ENCODE measurements at places on chromosomes 13 and 19. TPM values are rescaled to one million over a fixed set of nuclear protein-coding genes. Genes with fewer than 3 reads are reported as not detected.

DNA sequence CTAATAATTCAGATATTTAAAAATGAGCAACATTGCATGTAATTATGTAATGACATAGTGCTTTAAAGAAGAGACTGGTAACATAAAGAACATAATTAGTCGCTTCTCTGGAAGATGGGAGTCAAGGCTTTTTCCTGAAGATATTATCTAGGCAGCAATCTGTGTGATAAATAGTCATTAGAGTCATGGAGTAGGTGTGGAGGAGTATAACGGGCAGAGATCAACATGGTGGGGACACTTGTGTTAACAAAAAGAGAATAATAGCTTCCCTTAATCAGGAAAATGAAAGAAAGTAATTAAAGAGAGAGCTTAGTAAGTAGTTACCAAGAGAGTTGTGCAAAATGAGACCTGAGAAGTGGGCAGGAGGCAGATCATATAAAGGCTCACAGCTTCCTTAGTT is 1417.1 kb upstream of the ATXN8OS start:
- no peaks in the 10 kb centered on the region for H3K27me3 ChIP-seq
- H3K4me1 ChIP-seq, result no peaks in the 10 kb centered on the region
- H3K36me3 ChIP-seq, result no peaks in the 10 kb centered on the region
- H3K27ac ChIP-seq, result no peak overlapping the region
- no peak overlapping the region for H3K4me3 ChIP-seq
- DNase-seq, result no peak

GRCh38 chr19:53879140-53880081 is 2.6 kb upstream of the PRKCG start:
- peaks cover 32% of the 10 kb centered on the region for H3K27me3 ChIP-seq
- no peak for DNase-seq
- H3K4me1 ChIP-seq, result peaks cover 15% of the 10 kb centered on the region
- H3K36me3 ChIP-seq, result peaks cover 1% of the 10 kb centered on the region
- peak overlapping the region; percentile 43 for H3K4me3 ChIP-seq

- H3K27me3 ChIP-seq, result no peaks in the 10 kb centered on the region
- no peaks in the 10 kb centered on the region for H3K36me3 ChIP-seq
- no peak overlapping the region for H3K4me3 ChIP-seq
- no peak for DNase-seq
- H3K27ac ChIP-seq, result no peak overlapping the region
These were observed 79.5 kb upstream of the SERP2 start for GRCh38 chr13:44293908-44294735.

- DNase-seq, result no peak
- H3K4me1 ChIP-seq, result no peaks in the 10 kb centered on the region
- no peaks in the 10 kb centered on the region for H3K36me3 ChIP-seq
- H3K27ac ChIP-seq, result no peak overlapping the region
- H3K4me3 ChIP-seq, result no peak overlapping the region
These were observed 155.5 kb upstream of the VSTM2B start for GRCh38 chr19:29370276-29370675.

- no peak overlapping the region for H3K27ac ChIP-seq
- no peaks in the 10 kb centered on the region for H3K4me1 ChIP-seq
- H3K36me3 ChIP-seq, result no peaks in the 10 kb centered on the region
- no peaks in the 10 kb centered on the region for H3K27me3 ChIP-seq
- no peak overlapping the region for H3K4me3 ChIP-seq
- no peak for DNase-seq
These were observed 812.7 kb upstream of the MIR17HG start for GRCh38 chr13:90534617-90535370.

GRCh38 chr13:112072534-112073244 is 5.7 kb downstream of the SOX1 start:
- no peak for DNase-seq
- no peak overlapping the region for H3K4me3 ChIP-seq
- no peaks in the 10 kb centered on the region for H3K36me3 ChIP-seq
- no peak overlapping the region for H3K27ac ChIP-seq

- no peak for DNase-seq
- no peak overlapping the region for H3K27ac ChIP-seq
These were observed 22.8 kb upstream of the CCNE1 start for GRCh38 chr19:29789007-29789406.

DNA sequence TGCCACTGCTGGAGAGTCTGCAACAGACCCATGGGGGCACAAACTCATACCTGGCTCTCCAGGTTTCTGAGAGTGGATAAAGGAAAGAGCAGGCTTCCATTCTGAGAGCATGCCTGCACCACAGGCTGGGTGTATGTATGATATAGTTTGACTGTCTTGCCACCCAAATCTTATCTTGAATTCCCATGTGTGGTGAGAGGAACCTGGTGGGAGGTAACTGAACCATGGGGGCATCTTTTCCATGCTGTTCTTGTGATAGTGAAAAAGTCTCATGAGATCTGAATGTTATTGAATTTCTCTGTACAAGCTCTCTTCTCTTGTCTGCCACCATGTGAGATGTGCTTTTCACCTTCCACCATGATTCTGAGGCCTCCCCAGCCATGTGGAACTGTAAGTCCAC is 50.2 kb downstream of the ERICH6B start:
- H3K36me3 ChIP-seq, result no peaks in the 10 kb centered on the region
- peaks cover 5% of the 10 kb centered on the region for H3K27me3 ChIP-seq
- DNase-seq, result no peak
- no peak overlapping the region for H3K27ac ChIP-seq
- no peaks in the 10 kb centered on the region for H3K4me1 ChIP-seq
- H3K4me3 ChIP-seq, result no peak overlapping the region

- no peak overlapping the region for H3K4me3 ChIP-seq
- no peak for DNase-seq
- H3K27me3 ChIP-seq, result no peaks in the 10 kb centered on the region
- H3K36me3 ChIP-seq, result no peaks in the 10 kb centered on the region
These were observed 3.3 kb downstream of the RNASEH2B start for GRCh38 chr13:50912851-50913250.

- DNase-seq, result no peak
- no peak overlapping the region for H3K27ac ChIP-seq
- H3K4me1 ChIP-seq, result no peaks in the 10 kb centered on the region
- no peak overlapping the region for H3K4me3 ChIP-seq
These were observed 271.1 kb upstream of the MAB21L1 start for GRCh38 chr13:35747594-35747993.

GRCh38 chr19:18712981-18713380 is 29.5 kb downstream of the CRTC1 start:
- H3K27me3 ChIP-seq, result no peaks in the 10 kb centered on the region
- no peak overlapping the region for H3K4me3 ChIP-seq
- no peaks in the 10 kb centered on the region for H3K4me1 ChIP-seq
- no peaks in the 10 kb centered on the region for H3K36me3 ChIP-seq
- H3K27ac ChIP-seq, result no peak overlapping the region
- no peak for DNase-seq

DNA sequence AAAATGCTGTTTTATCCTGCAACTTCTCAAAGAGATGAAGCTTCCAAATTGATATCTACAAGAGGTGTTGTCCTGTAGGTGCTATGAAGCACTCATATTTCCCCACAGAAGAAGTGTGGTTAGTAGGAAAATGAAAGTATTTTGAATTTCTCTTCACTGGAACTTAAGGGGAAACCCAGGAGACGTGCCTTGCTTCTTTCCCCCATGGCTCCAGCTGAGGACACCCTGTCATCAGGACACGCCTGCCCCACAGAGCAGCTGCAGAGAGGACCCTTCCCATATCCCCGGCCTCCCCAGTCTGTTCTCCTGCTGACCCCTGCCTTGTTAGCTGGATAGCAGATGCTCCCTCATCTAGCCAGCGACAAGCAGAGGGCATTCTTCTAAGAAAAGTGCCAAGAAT is 371.3 kb downstream of the COG6 start:
- H3K36me3 ChIP-seq, result no peaks in the 10 kb centered on the region
- DNase-seq, result no peak
- no peak overlapping the region for H3K4me3 ChIP-seq
- no peaks in the 10 kb centered on the region for H3K27me3 ChIP-seq

GRCh38 chr13:97141564-97142005 is 80.5 kb upstream of the MBNL2 start:
- peaks cover 10% of the 10 kb centered on the region for H3K4me1 ChIP-seq
- H3K27ac ChIP-seq, result no peak overlapping the region
- peak; percentile 25 for DNase-seq
- H3K4me3 ChIP-seq, result no peak overlapping the region
- H3K27me3 ChIP-seq, result no peaks in the 10 kb centered on the region

GRCh38 chr13:32639502-32640105 is 53.4 kb downstream of the PDS5B start:
- H3K27ac ChIP-seq, result no peak overlapping the region
- H3K4me1 ChIP-seq, result no peaks in the 10 kb centered on the region
- DNase-seq, result peak; percentile 17
- no peak overlapping the region for H3K4me3 ChIP-seq

- H3K27me3 ChIP-seq, result peaks cover 5% of the 10 kb centered on the region
- DNase-seq, result no peak
- H3K4me1 ChIP-seq, result no peaks in the 10 kb centered on the region
- H3K4me3 ChIP-seq, result no peak overlapping the region
- no peaks in the 10 kb centered on the region for H3K36me3 ChIP-seq
These were observed 163.7 kb upstream of the KL start for GRCh38 chr13:32852526-32852925.

- H3K36me3 ChIP-seq, result no peaks in the 10 kb centered on the region
- peak overlapping the region; percentile 95 for H3K27ac ChIP-seq
- H3K4me1 ChIP-seq, result peaks cover 52% of the 10 kb centered on the region
- H3K4me3 ChIP-seq, result no peak overlapping the region
- no peak for DNase-seq
- H3K27me3 ChIP-seq, result no peaks in the 10 kb centered on the region
These were observed 10.0 kb upstream of the ATP12A start for GRCh38 chr13:24670174-24670573.

- H3K36me3 ChIP-seq, result no peaks in the 10 kb centered on the region
- DNase-seq, result no peak
- H3K4me1 ChIP-seq, result no peaks in the 10 kb centered on the region
- no peak overlapping the region for H3K4me3 ChIP-seq
These were observed 209.6 kb downstream of the KLF12 start for GRCh38 chr13:73924607-73925006.

DNA sequence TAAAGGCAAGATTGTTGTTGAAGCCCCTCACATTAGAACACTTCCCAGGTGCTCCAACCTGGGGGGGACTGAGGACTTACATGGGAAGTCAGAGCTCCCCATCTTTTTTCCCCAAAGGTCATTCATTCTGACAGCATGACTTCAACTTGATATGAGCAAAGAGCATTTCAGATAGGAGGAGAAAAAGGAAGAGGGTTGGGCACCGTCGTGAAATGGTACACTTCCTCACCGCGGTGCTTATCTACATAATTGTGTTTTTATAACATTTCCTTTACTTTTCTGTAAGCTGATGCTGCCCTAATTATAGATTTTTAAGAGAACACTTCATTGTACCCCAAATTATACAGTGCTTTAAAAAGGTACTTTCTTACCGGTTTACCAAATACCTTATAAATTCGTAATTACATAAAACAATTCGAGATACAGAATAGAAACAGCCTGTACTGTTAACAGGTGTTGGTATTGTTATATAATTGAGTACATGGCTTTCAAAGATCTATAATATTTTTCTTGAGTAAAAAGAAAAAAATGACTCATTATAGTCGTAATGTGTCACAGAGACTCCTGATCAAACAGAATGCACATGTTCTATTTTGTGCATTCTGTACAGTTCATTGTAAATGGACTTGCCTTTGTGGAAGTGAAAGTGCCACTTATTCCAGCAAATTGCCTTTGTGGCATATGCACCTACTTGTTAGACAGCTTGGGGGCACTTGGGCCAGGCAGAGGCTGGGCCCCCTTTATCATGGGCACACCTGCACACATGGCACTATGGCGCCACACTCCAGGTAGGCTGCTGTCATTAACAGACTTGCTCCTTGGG is 81.8 kb downstream of the GGACT start:
- H3K4me3 ChIP-seq, result no peak overlapping the region
- H3K4me1 ChIP-seq, result no peaks in the 10 kb centered on the region
- no peaks in the 10 kb centered on the region for H3K36me3 ChIP-seq
- no peak overlapping the region for H3K27ac ChIP-seq
- no peaks in the 10 kb centered on the region for H3K27me3 ChIP-seq
- no peak for DNase-seq

DNA sequence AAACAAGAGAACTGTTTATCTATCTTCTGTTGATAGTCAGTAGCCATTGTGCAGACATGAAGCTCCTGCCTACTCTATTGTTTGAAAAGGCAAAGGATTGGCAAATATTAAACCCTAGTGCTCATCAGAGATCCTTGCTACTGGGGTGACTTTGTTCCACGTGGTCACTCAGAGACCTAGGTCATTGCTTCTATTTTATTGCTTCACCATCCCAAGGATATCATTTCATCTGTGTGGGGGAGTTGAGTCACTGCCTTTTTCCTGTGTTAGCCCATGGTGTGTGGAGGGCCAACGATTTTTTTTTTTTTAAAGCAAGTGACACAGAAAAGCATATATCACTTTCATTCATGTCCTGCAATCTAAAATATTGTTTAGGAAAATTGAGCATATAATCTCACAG is 254.1 kb upstream of the RXFP2 start:
- no peak for DNase-seq
- no peaks in the 10 kb centered on the region for H3K4me1 ChIP-seq
- no peaks in the 10 kb centered on the region for H3K36me3 ChIP-seq

DNA sequence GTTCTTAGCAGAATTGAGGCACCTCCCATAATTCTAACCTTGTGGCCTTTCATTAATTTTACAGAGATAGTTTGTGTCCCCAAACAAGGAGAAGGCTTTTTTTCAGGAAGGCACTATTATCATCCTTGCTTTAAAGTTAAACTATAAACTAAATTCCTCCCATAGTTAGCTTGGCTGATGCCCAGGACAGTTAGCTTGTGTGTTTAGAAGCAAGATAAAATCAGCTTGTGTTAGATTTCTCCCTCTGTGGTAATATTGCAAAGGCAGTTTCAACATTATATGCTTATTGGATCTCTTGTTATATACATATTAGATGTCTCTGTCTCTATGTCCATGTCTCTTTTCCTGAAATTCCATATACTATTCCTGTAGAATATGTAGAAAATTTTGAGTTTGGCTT is 342.7 kb downstream of the TBC1D4 start:
- H3K27ac ChIP-seq, result no peak overlapping the region
- no peaks in the 10 kb centered on the region for H3K4me1 ChIP-seq
- no peaks in the 10 kb centered on the region for H3K27me3 ChIP-seq
- no peak for DNase-seq
- H3K36me3 ChIP-seq, result no peaks in the 10 kb centered on the region

ICAM3 gene
- 3.4 TPM for polyA plus RNA-seq

PSG1 gene
- 0.27 TPM for polyA plus RNA-seq

CEACAM3 gene
- polyA plus RNA-seq, result not detected

TGFBR3L gene
- 0.72 TPM for polyA plus RNA-seq

DKKL1 gene
- not detected for polyA plus RNA-seq

FCAR gene
- not detected for polyA plus RNA-seq

ZNF729 gene
- polyA plus RNA-seq, result not detected

UHRF1 gene
- polyA plus RNA-seq, result 3.2 TPM

All from keratinocyte (primary cell).